ENCODE measurements at places on chromosomes 3 and 15.

DNA sequence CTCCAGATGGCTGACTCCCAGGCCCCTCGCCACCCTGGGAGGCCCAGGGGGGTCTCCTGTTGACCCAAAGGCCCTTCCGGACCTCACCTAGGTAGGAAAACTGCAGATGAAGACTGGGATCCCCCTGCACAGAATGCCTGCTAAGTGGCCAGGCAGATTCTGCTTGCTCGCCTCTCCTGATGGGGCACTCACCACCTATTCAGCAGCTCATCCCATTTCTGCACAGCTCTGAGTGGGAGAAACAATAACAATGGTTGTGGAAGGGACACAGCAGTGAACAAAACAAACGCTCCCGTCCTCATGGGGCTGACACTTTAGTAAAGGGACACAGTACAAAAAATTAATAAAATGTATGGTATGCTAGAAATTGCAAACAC, 24.9 kb upstream of the FGD5 start:
- DNase-seq, result no peak

DNA sequence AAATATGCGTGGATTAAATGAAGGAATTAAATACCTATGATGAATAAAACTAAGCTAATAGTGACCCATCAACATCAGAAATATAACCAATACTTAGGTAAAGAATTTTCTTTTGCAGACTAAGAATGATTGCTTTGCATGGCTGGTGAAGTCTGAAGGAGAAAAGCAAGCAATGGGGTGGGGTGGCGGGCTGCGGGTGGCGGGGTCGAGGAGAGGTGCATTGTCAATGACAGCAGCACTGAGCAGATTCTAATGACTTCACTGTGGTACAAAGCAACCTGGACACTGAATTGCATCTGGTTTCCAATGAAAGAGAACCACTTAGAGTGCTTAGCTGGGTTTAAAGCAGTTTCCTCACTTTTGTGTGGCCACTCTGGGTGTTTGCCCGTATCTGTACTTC, 171.5 kb upstream of the IL12A start:
- DNase-seq, result no peak

DNA sequence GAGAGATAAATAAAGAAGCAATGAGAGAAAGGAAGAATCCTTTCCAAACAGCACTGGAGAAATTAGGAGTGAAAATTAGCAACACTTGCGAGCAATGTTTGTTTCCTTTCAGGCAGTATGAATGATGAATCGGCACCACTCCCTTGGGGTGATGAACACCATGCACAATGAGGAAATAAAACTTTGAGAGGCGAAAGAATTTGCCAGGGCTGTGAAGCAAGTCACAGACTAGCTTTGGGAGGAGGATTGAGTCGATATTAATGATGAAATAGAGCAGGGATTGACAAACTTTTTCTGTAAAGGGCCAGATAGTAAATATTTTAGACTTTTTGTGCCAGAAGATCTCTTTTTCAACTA, 237.7 kb downstream of the AGBL1 start:
- no peak for DNase-seq

GRCh38 chr15:88794001-88794400, 9.2 kb upstream of the ACAN start:
- no peak for DNase-seq

DNA sequence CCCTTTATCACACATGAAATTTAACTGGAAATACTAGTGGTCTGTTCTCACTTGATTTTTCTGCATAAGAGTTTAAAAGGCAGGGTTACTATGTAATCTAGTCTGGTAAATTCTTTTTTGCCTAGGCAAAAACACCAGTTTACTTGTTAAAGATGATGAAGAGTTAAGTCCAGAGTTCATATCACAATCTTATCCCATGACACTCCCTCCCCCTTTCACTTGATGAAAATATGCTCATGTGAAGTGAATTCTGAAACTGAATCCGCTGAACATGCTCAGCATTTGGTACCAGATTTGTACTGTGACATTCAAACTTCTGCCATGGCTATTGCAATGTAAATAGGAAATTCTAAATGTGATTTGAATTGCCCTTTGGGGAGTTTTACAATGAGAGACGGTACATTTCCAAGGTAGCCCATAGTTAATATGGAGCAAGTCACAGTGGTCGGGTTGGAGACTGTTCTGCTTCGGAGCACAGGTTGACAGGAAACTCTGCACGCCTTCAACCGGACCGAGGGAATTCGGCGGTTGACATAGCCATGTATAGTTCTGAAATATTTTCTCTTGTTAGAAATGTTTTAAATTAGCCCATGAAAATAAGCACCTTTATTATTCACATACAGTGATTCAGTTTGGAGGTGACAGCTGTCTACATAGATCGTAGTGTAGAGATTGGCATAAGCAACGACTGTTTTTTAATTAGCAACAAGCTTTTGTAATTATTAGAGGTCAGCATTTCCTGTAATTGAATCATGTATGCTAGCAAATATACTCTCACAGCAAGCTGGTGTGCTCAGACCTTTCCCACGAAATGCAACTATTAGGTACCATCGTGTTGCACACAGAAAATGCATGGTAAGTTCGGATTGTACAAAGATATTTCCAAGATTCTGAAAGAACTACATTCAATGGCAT, 768.6 kb upstream of the GOLIM4 start:
- no peak for DNase-seq

DNA sequence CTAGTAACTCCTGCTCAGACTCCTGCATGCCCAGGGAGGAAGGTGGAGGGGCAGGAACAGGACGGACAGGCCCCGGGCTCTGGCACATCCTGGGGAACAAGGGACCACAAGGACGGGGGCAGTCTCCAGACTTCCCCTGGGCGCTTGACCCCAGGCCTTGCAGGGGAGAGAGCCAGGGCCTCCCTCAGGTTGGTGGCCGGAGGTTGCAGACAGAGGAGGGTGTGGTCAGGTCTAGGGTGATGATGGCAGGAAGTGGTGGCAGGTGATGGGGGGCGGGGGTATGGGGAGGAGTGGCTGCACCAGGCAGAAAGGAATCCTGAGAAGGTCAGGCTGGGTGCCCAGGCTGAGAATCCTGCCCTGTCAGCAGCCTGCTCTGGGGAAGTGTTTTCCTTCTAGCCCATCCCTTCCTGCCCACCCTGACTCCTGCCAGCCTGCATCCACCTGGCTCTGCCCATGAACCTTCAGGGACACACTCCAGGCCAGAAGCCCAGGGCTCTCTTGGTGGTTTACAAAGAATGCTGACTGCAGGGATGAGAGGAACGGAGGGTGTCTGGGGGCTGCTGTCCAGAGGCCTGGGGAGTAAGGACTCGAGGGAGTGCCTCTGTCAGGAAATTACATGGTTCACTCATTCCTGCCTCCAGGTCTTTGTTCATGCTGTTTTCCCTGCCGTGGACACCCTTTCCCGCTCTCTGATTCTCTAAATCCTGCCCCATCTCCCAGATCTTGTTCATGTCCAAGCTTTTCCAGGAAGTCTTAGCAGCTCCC, 15.8 kb downstream of the LOXL1 start:
- DNase-seq, result no peak

GRCh38 chr15:48242015-48242414, 35.9 kb downstream of the SLC12A1 start:
- no peak for DNase-seq

DNA sequence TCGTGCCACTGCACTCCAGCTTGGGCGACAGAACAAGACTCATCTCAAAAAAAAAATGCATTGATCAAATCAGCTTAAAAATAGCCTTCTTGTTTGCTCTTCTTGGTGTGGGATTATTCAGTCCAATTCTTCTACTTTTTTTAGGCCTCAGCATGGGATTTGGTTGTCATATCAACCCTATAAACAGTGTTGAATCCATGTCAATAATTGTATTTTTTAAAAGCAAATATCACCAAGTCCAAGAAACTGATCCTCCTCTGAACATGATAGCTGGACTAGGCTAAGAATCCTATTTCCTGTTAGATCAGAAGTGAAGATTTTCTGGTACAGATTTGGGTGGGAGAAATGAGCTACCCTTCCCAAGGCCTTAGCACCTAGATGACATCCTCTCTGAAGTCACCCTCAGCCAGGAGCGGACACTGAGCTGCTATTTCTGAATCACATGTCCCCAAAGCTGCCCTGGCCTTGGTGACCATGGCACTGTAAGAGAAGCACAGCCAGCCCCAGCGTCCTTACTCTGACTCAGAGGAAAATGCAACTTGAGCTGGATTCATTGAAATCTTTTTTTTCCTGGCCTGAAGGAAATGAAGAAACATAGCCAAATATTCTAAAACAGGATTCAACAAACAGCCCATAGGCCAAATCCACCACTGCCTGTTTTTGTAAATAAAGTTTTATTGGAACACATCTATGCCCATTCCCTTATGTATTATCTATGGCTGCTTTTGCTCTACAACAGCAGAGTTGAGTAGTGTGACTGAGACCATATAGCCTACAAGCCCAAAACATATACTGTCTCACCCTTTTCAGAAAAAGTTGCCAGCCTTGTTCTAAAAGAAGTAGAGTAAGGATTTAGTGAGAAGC, 215.9 kb upstream of the CTDSPL start:
- no peak for DNase-seq

DNA sequence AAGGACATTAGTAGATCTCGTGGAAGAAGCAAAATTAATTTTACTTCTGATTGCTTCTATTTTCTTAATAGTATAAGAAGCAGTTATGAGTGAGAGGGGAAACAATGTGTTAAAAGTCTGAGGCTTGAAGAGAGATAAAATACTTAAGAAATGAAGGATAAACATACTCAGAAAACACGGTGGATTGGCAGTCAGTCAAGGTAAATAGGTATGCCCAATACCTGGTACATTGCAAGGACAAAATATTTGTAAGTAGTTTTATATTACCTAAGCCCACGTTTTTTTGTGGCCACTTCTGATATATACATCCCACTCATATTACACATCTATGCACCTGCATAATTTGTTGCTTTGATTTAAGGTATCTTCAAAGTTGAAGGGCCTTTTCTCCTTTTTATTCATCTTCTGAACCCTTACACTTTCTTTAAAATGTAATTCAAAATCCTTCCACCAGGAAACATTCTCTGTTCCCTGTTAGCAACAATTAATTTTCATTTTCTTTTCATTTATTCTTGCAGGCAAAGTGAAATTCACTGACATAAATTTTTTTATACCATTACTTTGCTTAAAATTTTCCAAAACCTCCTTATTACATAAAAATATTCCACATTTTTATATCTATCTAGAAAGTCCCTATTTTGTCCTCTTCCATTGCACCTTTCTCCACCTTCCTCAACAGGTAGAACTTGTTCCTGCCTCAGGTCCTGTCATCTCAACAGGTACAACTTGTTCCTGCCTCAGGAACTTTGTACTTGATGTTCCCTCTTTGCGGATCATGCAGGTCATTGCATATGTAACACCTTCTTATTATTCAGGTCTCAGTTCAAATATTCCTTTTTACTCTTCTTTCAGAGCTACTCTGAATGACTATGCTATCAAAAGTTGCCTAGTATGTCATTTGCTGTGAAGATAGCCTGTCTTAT, 755.7 kb upstream of the ALCAM start:
- no peak for DNase-seq

GRCh38 chr15:59688423-59688781, 718 bp downstream of the BNIP2 start:
- DNase-seq, result no peak

GRCh38 chr15:100337096-100338044, 4.4 kb downstream of the ADAMTS17 start:
- DNase-seq, result no peak

DNA sequence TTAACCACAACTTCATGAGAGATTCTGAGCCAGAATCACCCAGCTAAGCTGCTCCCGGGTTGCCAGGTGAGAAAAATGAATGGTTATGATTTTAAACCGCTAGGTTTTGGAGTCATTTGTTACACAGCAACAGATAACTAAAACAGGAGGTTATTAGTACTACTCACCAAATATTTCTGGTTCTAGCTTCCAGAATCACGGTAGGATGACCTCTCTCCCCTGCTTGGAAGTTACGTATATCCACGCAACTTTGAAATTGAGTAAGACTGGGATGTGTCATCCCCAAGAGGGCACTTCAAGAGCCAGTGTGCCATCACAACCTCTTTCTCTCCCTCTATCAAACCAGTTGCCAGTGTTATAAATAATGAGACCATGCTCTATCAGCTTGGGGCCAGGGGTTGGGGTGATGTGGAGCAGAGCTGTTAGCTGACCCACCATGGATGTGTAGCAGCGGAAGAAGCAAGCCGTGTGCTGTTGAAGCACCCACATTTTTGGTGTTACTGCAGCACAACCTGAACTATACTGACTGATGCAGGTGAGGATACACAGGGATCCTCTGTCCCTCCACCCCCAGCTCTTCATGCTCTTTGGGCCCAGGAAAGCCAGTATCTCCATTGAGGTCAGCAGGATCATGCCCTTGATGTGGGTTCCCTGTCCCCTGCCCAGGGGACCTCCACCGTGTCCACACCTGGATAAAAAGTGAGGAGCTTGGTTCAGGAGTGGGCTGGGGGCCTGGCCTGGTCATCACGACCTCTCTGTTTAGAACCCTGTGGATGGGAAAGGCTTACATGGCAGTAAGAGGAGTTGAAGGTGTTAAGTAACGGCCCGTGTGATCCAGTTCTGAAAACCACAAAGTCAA, 19.4 kb upstream of the ALDH1A3 start:
- DNase-seq, result no peak

DNA sequence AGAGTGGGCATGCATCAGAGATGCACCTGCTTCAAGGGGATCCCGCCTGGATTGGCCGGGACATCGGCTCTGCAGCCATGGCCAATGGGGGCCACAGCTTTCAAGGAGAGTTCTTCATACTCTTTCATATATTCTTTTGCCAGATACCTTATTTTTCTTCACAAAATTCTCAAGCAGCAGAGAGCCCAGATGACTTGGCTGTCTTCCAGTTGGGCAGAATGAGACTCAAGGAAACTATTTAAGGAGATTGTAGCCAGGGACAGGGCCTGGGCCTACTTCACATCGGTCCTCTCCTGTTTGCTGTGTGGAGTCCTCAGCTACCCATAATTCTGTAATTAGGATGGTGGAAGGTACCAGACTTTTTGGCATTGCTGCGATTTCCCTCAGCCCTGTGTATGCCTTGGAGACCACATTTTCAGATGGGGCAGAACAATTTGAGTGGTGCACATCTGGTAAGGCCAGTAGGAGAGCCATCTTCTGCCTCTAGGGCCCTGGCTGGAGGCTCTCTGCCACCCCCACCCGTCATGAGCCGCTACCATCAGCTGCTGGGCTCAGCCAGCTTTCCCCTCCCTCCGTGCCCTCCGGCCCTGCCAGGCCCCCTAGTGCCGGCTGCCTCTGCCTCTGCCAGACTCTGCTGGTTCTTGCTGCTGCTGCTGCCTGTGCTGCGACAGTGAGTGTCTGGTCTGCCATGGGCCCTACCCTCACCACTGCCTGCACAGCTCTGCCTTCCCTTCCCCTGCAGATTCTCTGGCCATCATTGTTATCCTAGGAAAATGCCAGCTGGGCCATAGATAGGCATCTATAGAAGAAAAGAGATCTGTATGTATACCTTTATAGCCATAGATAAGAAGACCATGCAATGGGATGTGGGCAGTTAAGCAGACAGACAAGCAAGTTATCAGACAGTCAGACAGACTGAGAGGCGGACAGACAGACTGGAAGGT, 6.7 kb downstream of the PLIN1 start:
- no peak for DNase-seq

All from stimulated activated naive CD4-positive, alpha-beta T cell (primary cell).